ENCODE measurements at places on chromosomes 4 and X.

DNA sequence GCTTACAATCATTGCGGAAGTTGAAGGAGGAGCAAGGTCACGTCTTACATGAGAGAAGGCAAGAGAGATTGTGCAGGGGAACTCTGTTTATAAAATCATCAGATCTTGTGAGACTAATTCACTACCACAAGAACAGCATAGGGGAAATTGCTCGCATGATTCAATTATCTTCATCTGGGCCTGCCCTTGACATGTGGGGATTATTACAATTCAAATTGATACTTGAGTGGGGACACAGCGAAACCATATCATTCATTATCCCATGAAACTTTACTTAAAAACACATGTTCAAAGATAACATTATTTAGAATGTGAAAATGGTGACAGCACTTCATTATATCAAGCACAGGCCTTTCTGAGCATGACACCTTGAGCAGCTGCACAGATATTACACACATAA, 1087.8 kb downstream of the C4orf33 start:
- DNase-seq, result no peak

DNA sequence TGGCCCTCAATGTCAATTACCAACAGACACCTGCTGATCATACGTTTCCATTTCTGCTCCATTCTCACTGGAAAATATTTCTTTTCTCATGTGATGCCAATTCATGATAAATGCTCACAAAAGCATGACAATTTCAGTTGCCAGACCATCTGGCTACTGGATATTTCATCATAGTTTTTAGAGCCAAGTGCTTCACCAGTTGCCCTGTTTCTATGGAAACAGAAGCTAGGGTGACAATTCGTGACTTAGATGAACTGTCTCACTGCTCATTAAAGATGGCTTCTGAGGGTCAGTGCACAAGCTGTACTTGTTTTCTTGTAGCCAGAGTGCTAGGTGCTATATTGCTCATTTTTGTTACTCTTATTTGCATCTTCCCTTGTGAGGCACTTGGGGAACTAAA, 184.9 kb downstream of the COMMD8 start:
- DNase-seq, result no peak

DNA sequence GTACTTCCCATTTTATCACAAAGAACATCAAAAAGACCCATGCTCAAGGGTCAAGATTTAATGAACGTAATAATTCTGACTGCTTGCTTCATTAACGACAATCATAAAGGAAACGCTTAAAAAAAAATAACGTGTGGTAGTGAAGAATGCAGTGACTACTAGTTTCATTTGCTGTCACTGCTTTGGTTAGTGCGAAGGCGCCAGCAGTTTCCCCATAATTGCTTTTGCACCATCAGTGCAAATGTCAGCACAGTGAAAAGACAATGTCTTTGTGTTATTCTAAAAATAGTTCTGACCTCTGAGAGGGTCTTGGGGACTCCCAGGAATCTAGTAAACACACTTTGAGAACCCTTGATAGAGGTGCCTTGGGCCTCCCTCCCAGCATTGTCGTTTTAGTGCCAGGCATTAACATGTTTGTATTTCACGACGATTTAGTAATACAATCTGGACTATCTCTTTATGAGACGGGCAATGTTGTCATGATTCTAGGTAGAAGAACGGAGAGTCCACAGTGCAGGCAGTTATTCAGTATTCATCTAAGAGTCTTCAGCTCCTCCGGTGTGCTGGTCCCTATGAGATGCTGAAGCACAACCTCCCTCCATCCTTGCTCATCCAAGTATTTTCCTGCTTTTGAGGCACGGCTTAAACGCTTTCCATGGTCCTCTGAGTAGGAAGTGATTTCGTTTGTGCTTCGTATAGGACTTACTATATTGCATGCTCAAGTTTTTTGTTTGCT, 71.0 kb downstream of the AFF1 start:
- DNase-seq, result peak; percentile 27

DNA sequence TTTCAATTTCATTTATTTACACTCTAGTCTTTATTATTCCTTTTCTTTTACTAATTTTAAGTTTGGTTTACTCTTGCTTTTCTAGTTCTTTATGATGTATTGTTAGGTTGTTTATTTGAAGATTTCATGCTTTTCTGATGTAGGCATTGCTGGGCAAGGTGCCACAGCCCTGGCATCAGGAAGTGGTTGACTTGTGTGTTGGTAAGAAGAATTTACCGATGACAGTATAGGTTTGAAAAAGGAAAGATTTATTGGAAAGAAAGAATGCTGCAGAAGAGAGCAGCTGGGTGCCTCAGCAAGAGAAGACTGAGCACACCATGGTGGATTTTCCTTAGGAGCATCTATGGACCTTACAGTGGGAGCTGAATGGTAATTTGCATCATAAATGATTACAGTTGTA, 153.2 kb downstream of the KLF8 start:
- no peak for DNase-seq

GRCh38 chrX:19094654-19095053, 27.6 kb downstream of the ADGRG2 start:
- no peak for DNase-seq

DNA sequence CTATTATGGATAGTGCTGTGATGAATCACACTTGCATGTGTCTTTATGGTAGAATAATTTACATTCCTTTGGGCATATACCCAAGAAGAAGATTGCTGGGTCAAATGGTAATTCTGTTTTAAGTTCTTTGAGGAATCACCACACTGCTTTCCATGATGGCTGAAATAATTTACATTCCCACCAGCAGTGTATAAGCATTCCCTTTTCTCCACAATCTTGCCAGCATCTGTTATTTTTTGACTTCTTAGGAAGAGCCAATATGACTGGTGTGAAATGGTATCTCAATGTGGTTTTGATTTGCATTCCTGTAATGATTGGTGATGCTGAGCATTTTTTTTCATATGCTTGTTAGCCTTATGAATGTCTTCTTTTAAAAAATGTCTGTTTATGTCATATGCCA, 1120.2 kb downstream of the ARAP2 start:
- DNase-seq, result no peak

DNA sequence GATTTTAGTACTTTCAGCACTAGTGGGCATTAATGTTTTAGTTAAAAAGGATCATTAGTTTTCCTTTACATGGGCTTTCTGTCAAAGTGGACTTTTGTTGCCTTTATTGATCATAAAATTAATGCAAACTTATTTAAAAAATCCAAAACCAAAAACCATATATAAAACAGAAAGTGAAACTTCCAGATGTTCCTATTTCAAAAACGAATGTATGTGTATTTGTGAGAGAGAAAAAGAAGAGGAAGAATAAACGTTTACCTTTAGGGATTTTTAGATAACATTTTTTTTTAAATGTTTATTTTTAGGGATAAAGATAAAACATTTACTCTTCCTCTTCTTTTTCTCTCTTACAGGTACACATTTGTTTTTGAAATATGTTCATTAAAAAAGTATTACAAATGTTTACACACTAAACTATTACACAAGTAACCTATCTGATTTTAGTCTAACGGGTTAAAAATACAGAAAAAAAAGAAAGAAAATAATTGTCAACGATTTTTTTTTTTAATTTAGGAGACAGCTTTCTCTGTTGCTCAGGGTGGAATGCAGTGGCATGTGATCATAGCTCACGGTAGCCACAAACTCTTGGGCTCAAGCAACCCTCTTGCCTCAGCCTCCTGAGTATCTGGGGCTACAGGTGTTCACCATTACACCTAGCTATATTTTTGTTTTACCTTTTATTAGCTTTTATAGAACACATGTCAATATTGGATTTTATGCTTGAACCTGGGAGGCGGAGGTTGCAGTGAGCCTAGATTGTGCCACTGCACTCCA, 16.8 kb upstream of the COX18 start:
- DNase-seq, result no peak

- DNase-seq, result peak; percentile 0
Observed at GRCh38 chrX:111823128-111823527, 52.9 kb upstream of the TRPC5OS start.

GRCh38 chr4:157804986-157805385, 367.8 kb downstream of the GASK1B start:
- DNase-seq, result no peak

GRCh38 chrX:139831675-139832456, 101.0 kb downstream of the ATP11C start:
- no peak for DNase-seq

DNA sequence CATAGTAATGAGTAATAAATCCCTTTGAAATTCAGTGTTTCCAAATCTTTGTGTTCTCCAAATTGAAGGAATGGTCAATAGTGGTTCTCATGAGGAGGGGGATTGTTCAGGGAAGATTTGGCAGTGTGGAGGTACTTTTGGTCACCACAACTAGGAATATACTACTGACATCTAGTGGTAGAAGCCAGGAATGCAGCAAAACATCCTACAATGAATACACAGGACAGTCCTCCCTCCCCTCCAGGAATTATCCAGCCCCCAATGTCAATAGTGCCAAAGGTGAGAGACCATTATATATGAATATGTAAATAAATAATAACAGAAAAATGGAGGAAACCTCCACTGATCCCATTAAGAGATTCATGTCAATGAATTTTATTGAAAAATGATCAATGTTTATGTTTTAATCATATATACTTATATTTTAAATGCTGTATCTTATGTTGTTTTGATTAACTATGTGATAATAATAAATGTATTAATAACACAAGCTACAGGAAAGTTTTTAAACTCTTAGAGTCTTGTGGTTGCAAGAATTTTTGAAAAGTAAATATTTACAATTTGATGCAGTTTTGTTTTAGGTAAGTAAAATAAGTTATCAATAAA, 14.4 kb upstream of the FAM9A start:
- DNase-seq, result peak; percentile 5

DNA sequence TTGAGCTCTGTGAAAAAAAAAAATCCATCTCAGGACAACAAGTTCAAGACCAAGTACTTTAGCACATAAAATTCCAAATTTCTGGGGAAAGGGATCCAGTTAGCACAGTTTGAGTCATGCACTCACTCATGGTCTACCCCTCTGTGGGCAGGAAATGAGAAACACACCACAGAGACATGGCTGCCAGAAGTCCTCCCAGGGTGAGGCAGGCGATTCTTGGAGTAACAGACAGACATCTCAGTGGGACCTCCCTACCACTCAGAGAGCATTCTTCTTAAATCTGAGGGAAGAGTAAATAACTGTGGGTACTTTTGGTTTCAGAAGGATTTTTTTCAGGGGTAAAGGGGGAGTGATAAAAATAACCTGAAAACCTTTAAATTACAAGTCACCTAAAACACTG, 14.1 kb downstream of the CXCL1 start:
- no peak for DNase-seq

GRCh38 chrX:40117715-40118285, 20.0 kb upstream of the BCOR start:
- no peak for DNase-seq
